ENCODE measurements at places on chromosomes 3 and 15.

DNA sequence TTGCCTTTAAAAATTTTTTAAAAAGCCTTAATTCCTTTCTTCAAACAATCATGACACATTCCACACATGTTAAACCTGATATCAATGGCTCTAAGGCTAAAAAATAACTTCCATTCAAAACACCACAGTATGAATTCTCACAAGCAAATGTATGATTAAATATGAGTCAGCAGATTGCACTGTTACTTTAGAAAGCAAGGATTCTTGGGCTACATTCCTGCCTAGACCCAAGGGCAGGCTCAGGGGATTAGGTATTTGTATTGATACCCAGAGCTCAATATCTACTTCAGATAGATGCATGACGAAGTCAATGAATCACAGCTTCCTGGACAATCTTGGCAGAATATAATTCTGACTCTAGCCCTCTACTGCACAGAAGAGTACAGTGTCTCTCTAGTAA is 65.7 kb downstream of the RARB start:
- DNase-seq: no peak

GRCh38 chr15:53307952-53308624 is 451.4 kb downstream of the WDR72 start:
- no peak for DNase-seq

GRCh38 chr15:99645951-99646350 is 80.2 kb downstream of the MEF2A start:
- DNase-seq: no peak

- no peak for DNase-seq
Observed at GRCh38 chr15:65377976-65378366, at the start of gene IGDCC3. TSS of gene IGDCC3 (minus strand) at chr15:65378002. CDS start at chr15:65377788, 214 bp downstream.

DNA sequence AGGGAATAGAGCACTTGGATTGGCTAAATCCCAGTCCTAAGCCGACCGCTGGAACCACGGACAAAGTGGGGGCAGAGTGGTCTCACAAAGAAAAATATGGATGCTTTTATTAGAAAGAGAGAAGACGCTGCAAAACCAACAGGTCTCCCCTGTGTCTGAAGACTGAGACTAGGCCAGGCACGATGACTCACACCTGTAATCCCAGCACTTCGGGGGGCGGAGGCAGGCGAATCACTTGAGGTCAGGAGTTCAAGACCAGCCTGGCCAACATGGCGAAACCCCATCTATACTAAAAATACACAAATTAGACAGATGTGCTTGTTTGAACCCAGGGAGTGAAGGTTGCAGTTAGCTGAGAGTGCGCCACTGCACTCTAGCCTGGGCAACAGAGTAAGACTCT is 61.8 kb downstream of the ZDHHC19 start:
- DNase-seq: no peak

- no peak for DNase-seq
Observed at GRCh38 chr3:36211652-36211999, 168.7 kb upstream of the STAC start.

GRCh38 chr3:100164743-100165142 is 50.4 kb upstream of the FILIP1L start:
- no peak for DNase-seq

- DNase-seq: no peak
Observed at GRCh38 chr3:126753191-126754160, 49.4 kb downstream of the CHCHD6 start.

DNA sequence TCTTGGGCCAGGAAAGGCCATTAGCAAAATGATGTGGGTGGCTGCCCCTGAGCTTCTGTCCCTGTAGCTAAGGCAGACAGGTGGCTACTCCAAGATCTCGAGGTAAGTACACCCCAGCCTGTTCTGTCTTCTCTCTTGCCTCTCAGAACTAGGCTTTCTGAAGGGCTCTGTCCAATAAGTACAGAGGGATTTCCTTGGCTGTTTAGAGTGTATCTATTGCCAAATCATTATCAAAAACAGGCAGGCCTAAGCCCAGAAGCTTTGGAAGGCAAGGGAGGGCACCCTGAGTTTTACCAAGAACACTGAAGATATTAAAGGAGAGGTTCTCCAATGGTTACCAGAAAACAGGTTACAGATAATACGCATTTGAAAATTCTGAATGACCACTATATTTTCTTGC is 156.6 kb downstream of the MYRIP start:
- DNase-seq: no peak

GRCh38 chr3:176615826-176616225 is 581.5 kb downstream of the TBL1XR1 start:
- DNase-seq: no peak

DNA sequence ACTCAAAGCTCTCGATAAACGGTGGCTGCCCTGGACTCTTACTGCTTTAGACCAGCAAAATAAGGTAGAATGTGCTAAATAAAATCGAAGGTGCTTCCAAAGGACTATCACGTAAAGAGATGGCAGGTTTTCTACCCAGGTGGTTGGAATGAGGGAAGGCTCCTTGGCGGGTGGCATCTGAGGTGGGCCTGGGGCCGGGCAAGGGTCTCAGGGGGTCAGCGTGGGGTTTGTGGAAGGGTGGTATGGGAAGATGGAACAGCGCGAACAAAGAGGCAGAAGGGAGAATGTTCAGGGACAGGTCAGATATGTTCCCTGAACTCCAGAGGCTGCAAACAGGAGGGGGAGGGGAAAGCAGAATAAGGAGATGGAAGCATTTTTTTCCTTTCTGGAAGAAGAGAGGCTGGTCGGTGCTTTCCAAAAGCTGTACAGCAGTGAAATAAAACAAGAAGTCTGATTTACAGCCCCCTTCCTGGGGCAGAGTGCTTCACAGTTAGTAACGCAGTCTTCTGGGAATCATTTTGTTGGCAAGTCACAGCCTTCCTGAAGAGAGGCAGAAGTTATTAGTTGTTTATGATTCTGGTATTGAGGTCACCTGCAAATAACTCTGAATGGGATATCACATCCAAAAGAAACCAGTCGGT is 58.3 kb upstream of the ATG7 start:
- DNase-seq: no peak

DNA sequence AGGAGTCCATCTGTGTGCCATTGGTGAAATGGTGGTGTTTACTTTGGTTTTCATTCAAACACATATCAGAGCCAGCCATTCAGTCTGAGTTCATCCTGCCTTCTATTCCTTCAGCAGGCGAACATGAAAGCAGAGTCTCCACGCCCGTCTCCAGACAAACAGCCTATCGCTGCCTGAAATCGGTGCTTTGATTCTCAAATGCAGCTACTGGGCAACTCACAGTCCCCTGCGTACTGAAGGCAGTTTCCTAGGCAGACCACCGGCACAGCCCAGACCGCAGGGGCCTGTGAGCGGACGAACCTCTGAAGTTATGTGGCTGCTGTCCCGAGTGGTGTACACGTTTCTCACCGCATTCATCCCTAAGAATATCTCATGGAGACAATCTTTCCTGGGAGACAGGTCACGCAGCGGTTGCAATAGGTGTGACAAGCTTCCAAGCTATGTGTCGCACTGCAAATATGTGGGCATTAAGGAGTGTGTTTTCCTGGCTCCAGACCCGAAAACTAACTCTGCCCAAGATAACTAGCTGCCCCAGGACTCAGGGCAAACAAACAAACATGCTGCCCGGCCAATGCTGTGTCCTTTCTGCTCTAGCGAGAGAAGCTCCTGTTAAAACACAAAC is 16.9 kb upstream of the RYR3 start:
- no peak for DNase-seq

GRCh38 chr3:15096046-15096445 is 2.9 kb downstream of the RBSN start:
- DNase-seq: no peak

GRCh38 chr15:80404761-80405553 is 775 bp downstream of the ARNT2 start:
- no peak for DNase-seq

GRCh38 chr3:114365909-114366308 is 72.1 kb downstream of the TIGIT start:
- no peak for DNase-seq

GRCh38 chr3:97438131-97438530 is 326.4 kb upstream of the ARL6 start:
- DNase-seq: no peak

DNA sequence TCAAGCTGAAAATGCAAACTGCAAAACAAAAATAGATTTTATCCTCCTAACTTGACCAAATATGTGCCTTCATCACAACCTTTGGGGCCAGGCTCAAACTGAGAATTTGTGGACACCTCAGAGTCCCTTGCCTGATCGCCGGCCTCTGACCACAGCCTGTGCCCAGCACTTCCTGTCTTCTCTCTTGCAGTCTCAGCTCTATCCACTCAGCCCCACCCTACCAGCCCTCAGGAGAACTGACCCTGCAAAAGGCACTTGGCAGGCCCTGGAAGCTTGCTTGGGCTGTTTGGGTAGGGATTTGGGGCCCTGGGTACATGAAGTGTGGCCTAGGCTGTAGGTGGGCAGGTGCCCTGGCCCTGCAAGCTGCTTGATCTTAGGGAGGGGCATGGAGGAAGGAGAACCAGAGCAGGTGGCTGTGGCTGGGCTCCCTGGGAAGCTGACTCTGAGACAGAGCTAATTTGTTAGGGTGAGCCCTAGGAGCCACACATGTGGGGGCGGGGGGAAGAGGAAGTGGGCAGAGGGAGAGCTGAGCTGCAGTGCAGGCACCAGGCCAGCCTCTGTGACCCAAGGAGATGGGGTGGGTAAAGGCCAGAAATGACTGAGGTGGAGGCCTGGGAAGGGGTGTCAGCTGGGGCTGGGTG is 8.6 kb downstream of the CLEC3B start:
- DNase-seq: peak; percentile 59

DNA sequence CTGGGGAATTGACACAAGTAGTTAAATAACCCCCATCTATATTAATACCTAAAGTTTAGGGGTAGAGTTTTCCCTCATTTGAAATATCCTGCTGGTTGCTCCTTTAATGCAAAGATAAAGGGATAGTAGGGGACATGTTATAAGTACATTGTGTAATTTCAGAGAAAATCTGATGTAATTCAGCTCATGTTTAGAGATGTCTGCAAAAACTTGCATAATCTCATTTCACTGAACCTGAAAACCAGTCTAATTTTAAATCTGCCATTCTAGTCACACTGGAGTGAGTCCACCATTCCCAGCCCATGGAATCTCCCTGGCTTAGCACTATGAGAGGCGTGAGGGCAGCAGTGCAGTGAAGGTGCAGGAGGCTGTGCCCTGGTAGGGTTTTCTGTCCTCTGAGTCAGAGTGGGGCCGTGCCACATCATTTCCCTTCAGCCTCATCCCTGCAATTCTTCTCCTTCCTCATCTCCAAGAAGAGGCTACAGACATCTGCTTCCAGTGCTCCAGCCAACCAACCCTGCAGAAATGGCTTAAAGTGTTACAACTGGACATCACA is 246.3 kb upstream of the UMPS start:
- DNase-seq: no peak

DNA sequence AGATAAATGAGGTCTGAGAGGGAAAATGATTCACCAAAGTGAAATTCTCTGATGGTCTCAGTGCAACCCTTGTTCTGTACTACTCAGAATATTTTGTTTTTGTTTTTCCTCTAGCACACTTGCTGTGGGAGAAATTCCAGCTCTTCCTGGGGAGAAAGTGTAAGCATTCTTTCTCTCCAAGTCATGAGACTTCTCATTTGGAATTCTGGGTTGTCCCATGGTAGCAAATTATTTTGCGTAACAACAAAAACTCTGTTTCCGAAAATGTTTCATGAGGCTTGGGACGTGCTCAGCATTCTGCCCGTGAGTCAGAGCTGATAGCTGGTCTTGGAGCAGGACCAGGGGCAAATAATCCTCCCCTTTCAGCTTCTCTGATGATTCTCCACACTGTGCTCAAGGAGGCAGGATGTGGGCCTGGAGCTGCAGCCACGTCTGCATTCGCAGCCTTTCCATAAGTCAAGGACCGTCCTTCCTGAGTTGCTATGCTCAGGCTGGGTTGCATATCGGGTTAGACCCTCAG is 70.3 kb downstream of the SENP2 start:
- no peak for DNase-seq

GRCh38 chr3:190003681-190004123 is 117.0 kb downstream of the P3H2 start:
- peak; percentile 8 for DNase-seq

DNA sequence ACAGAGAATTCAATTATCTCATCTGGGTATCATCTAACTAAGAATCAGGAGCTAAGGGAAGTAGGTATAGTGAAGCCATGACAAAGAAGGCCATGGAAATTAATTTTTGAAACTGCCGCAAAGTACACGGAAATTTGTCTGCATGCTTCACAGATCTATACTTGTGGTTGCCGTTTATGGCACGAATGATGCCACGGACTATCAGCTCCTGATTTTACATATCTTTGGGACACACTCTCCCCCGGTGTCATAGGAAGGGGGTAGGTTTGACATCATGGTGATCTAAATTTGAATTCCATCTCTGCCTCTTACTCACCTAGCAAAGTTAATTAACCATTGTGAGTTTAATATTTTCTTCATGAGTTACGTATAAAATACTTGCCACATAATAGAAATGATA is 14.0 kb downstream of the ARPP21 start:
- DNase-seq: no peak

- DNase-seq: peak; percentile 40
Observed at GRCh38 chr15:90376789-90377188, 11.3 kb upstream of the IQGAP1 start.

Data from NK-92 treated with Interleukin-12 subunit alpha and Interleukin-12 subunit beta, amount 100 ng/mL, for 24 hours (cell line).